T-helper 17 cell (primary cell): ENCODE measurements at places on chromosomes 7 and 10. TPM values are rescaled to one million over a fixed set of nuclear protein-coding genes. Genes with fewer than 3 reads are reported as not detected.
A peak's percentile ranks its signal among the peaks of the same experiment; 100 is the strongest.

Gene PLXNA4
- 11.7 TPM for total RNA-seq

Gene PDLIM1
- 8.3 TPM for total RNA-seq

Gene AKAP9
- 74.3 TPM for total RNA-seq

Gene ZC3HAV1L
- total RNA-seq, result 2.2 TPM

Gene POLR2J2
- 35.7 TPM for total RNA-seq

Gene ITIH5
- not detected for total RNA-seq

Gene PRKG1
- 0.27 TPM for total RNA-seq

Gene DMTF1
- 131 TPM for total RNA-seq

DNA sequence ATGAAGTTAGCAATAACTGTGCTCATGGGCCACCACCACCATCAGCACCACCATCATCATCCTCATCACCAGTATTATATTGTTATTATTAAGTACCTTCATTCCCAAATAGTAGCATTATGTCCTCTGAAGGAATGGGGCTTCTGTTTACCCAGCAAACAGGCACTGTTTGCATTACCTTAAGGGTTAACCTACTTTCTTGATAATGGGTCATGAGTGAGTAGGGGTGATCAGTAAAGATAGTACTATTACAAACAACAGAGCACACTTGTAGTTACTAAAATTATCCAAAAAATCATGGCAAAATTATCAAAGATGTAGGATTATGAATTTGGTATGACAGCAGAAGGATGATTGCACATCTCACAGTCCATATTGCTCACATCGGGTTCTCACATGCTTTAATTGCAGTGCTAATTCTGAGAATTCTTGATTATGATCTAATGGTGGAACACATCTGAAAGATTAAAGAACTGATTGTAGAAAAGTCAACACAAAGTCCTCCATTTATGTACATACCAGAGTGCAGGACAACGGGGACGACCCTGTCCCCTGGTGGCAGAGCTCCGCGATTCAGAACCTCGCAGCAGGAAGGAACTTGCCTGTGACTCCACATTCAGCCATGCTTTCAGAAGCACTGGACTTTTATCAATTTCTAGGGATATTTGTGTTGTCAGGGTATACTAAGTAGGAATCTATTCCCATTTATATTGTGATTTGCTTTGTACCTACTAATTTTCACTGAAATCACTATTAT, 31.0 kb downstream of the PDE1C start:
- no peak for DNase-seq

GRCh38 chr10:77368006-77368405, 269.6 kb downstream of the KCNMA1 start:
- no peak for DNase-seq

- no peak for DNase-seq
Observed at GRCh38 chr10:43200538-43201390, 62.5 kb downstream of the CSGALNACT2 start.

GRCh38 chr7:148135116-148135515, 455.4 kb upstream of the C7orf33 start:
- DNase-seq, result no peak

DNA sequence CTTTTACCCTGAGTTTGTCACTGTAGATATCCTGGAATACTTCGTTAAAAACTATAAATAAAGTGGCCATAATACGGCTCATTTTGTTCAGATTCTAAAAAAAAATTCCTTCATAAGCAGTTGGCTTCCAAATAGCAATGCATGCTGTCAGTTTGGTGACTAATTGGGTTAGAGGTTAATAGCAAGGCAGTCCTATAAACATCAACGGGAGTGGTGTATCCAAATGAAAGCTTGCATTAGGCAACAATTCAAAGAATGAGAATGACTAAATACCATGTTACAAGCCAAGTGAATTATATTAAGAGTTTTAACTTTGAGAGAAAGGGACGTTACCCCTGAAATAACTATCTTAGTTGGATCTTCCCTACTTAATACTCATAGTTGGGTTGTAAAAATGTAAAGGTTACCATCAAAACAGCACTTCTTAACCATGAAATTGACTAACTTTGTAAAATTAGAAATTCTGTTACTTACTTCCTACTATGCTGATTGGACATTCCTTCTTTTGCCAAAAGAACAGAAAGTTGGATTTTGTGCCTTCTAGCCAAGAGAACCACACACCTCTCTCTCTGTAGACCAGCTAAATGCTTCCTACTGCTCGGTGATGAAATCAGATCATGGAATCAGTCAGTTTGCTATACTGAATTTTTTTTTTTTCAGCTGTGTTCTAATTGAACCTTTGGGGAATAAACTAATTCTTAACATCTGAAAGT, 98.0 kb downstream of the KAT6B start:
- no peak for DNase-seq

- DNase-seq, result peak; percentile 74
Observed at GRCh38 chr7:32905175-32905662, 13.7 kb upstream of the KBTBD2 start.

- DNase-seq, result no peak
Observed at GRCh38 chr7:96823274-96823673, 113.6 kb upstream of the SEM1 start.

DNA sequence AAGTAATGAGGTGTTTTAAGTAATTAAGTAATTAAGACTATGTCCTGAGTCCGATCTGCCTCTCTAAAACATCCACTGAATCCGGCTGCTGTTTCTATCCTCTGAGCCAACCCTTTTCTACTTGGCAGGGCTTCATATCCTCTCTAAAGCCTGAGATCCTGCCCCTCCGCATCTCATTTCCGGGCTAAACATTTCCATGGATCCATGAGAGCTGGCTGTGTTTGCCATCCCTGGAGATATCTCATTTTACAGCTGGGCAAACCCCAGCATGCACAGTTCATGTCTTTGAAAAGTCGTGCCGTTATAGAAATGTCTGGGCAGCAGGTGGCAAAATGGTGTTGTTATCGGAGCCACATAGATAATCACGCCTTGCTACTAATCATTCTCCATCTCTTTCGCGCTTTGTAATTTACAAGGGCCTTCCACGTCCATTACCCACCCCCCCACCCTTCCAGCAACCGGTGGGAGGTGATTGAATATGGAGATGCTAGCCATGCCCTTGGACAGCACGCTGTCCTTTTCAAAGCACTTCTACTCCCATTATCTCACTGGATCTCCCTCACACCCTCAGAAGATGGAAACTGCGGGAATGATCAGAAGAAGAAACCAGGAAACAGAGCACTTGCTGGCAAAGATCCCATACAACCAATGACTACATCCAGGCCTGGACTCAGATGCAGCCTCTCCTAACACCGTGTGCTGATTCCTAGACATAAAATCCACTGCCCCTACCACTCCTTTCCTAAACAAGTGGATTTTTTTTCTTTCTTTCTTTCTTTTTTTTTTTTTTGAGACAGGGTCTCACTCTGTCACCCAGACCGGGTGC, 1189.2 kb downstream of the TYW1 start:
- DNase-seq, result no peak

DNA sequence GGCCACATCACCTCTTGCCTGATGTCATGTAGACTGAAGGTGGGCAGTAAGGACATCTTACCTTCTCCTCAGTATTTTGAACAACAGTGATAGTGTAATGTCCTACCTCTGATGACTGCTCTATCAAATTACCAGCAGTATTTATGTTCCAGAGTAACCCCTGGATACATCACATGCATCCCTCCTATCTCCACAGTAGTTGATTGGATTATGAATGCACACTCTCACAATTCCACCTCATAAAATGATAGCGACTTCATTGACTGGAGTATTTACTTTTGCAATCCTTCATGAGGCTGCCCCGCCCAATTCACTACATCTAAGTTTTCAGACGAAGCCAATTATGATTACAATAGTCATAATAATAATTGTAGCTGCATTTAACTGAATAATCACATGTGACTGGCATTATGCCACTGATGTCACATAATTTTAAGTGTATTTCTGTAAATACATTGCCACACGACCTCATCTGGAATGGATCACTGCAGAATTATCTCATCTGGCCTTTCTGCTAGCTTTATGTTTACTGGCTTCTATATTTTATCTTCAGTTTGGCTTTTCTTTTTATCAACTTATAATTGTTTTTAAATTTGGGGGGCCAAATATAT, 268.9 kb downstream of the SLC25A13 start:
- no peak for DNase-seq

- no peak for DNase-seq
Observed at GRCh38 chr7:68816491-68816890, 781.8 kb upstream of the AUTS2 start.

- DNase-seq, result no peak
Observed at GRCh38 chr10:133528845-133529575, 1.8 kb downstream of the CYP2E1 start.

- DNase-seq, result no peak
Observed at GRCh38 chr7:111730476-111731300, 168.4 kb upstream of the IMMP2L start.

- DNase-seq, result no peak
Observed at GRCh38 chr10:3895045-3895631, 110.1 kb upstream of the KLF6 start.
